ENCODE measurements at places on chromosomes 3 and 15. TPM values are rescaled to one million over a fixed set of nuclear protein-coding genes. Genes with fewer than 3 reads are reported as not detected.

DNA sequence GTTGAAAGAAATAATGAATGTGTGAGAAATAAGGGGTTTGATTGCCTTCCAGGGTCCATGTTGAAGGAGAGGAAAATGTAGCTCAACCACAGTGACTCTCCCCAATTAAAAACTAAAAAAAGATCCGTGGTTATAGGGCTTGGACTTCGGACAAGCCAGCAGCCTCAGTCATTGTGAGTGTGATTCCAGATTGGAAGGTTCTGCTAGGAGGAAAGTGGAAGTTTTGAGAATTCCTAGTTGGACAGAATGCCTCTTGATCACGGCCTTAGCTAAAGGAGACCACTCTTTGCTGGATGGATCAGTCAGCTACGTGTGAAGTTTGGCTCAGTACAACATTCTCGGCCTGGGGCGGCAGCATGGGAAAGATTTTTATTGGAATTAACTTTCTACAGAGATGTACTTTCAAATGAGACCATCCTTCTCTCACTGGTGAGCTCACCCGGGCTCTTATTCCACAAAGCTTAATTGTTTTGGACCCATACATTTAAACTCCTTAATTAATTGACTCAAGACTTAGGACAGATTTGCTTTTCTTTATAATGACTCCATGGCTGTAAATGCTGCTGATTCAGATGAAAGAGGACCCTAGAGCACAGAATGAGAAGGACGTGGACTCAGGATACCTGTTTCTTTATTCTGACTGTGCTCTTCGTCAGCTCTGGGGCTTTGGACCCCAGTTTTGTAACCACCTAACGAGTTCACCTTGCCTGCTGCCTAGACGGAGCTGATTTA lies 27.5 kb downstream of the FLNB start:
- no peak for DNase-seq

Gene ROPN1
- not detected for total RNA-seq

Gene ITIH1
- total RNA-seq = not detected

GRCh38 chr15:83926116-83926515 lies 272.2 kb downstream of the ADAMTSL3 start:
- DNase-seq = no peak

Gene EBLN2
- 5.1 TPM for total RNA-seq

DNA sequence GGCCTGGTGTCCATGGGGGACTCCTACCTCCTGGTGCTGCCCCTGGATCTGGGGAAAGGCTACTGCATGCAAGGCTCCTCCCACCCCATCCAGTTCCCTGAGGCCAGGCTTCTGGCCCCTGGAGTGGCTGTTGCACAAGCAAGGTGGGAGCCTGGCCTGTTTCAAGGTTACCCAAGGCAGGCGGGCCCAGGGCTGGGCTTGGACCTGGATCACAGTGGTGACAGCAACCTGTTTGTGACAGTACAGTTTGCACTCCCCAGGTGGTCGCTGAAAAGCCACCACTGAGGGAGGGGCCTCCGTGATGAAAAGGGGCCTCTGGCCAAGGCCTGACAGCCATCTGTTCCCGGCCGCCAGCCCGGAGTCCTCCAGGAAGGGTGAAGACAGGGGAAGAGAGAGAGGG lies 14.4 kb upstream of the KY start:
- DNase-seq = no peak

GRCh38 chr3:124229836-124230235 lies 237.9 kb upstream of the ROPN1 start:
- DNase-seq = peak; percentile 54

GRCh38 chr3:190193210-190193609 lies 72.5 kb upstream of the P3H2 start:
- DNase-seq = no peak

Gene SCN11A
- total RNA-seq = 0.18 TPM

DNA sequence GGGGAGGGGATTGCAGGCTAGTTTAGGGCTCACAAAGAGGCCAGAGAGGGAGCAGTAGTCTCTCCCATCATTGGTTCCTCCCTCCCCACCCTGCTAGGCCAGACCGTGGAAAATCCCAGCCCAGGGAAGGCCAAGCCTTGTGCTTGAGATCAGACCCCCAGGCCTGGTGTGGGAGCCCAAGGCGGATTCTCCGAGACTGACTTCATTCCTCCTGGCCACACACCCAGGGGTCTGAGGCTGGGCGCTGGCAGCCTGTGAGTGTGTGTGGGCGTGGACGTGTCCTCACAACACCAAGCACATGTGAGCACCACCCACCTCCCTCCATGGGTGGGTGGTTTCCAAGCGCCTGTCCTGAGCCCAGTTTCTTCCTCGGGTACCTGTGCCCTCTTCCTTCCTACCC lies 4.1 kb downstream of the LOXL1 start:
- DNase-seq = peak; percentile 92

DNA sequence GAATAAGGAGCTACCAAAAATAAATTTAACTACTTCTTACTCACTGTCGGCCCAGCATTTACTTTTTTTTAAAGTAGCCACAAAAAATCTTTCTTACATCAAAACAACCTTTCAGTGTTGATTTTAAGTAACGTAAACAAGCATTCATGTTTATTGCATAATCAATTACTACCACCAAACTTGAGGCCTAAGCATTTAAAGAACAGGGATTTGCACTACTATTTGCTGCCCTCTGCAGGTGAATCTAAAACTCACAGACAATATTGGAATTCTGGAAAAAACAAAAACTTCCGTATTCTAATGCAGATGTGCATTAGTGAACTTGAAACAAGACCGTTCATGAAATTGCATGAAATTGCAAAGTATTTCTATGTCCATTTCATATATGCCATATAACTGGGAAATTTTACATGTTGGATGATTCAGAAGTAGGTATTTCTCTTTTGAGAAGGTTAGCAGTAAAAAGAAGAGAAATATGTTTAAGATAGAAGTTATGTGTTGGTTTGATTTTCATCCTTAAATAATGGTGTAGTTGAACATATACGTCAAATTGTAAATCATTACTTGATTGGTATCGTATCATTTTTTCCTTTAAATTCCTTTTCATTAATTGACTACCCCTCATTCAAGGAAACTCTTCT lies 55.6 kb downstream of the CGGBP1 start:
- DNase-seq = no peak

DNA sequence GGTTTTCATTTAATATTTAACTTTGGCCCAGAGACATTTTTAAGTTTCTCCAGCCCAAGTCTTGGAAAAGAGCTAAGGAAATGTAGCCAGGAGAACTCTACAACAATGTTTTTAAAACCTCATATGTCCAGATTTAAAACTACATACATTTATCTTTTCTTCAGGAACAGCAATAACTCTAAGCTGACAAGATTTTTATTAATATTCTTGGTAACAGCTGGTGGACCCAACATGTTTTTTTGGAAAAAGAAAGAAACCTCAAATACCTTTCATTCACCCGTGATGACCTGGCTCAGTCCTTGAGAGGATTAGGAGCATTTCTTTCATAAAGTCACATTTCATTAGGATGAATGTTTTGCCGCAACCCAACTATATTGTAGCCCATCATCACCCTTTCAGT lies 50.4 kb upstream of the CMSS1 start:
- DNase-seq = no peak

- DNase-seq = no peak
These were observed 1055.8 kb upstream of the CADM2 start for GRCh38 chr3:83902787-83903533.

DNA sequence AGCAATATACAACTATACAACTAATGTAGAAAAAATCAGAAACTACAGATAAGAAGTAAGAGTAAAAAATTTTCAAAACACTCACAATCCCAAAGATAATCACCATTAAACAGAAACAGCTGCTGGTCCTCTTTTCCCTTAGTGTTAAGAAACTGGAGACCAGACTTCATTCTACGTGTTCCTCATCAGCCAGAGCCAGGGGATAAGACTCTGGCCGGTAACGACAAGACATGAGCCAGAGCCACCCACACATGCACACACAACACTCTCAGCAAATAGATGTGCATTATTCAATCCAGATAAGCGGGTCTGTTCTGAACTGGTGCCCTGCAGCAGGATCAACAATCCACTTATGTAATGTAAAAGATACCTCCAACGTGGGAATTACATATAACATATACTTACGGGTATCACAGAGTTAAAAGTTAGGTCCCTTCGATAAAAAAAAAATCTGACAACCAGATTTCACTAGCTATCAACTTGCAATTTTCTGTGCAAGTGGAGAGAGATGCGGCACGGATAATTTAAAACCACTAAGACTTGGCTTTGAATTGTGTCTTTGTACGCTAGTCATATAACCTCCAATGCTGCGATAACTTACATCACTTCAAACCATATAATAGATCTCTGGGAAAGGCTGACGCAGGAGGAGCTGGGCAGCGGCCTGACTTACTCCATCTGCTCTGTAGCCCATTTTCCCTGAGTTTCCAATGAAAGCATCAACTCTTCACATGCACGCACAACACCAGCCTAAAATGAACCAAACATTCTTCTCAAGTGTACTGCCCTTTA lies 17.8 kb downstream of the PRICKLE2 start:
- no peak for DNase-seq

Gene GJD2
- total RNA-seq = not detected

Gene SH2D7
- not detected for total RNA-seq

DNA sequence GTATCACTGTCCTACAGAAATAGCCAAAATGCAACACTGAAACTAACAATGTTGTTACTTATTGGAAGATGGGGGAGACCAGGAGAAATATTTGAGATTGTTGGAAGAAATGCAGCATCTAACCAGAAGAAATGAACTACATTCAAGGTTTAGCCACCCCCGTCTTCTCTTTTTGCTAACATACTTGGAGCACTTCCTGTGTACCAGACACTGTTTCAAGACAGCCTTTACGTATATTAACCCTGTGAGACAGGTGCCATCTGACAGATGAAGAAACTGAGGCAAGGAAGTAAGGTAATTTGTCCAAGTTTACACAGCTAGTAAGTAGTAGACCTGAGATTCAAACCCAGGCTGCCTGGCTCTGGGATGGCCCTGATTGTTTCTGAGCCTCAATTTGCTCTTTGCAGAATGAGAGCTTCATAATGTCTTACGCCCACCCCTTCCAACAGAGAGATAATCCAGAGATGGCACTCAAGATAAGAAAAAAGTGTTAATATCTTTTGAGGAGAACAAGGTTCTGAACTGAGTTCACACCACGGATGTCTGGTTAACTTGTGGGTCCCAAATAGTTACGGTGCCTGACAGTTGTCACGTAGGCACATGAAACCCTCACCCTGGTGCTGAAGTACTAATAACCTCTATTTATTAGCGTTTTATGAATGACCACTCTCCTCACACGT lies 26.1 kb downstream of the RASGRP1 start:
- DNase-seq = no peak

DNA sequence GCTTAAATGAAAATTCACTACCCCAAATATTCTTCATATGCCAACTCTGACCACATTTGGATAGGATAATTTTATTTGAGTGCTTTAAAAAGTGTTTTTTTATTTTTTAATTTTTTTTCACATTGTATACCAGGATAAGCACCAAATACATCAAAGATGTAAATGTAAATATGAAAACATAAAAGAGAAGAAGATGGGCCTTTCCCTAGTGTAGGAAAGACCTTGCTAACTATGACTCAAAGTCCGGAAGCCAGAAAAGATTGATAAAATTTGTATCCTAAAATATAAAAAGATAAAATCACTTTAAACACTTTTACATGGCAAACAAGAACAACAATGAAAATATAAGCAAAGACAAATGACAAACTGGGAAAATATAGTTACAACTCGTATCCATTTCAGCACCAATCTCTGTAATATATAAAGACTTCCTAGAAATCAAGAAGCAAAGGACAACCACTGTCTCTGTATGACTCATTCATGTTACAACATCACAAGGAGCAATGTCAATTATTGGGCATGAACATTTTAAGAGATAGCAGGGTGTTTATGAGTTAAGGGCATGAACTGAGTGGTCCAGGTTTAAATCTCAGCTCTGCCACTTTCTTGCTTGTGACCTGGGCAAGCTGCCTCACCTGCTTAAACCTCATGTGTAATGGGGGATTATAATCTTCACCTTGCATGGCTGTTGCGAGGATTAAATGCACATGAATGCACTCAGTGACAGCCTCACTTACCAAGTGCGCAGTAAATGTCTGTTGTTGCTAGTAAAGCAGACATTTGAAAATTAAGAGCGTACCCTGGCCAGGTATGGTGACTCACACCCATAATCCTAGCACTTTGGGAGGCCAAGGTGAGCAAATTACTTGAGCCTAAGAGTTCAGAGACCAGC lies 25.3 kb upstream of the ARHGEF3 start:
- DNase-seq = no peak

Gene RLBP1
- not detected for total RNA-seq

- no peak for DNase-seq
These were observed 311.6 kb downstream of the EPHA6 start for GRCh38 chr3:97125902-97126499.

- DNase-seq = no peak
These were observed 5.2 kb upstream of the C3orf85 start for GRCh38 chr3:109131276-109131675.

GRCh38 chr3:34323517-34323916 lies 525.1 kb downstream of the PDCD6IP start:
- DNase-seq = no peak

- DNase-seq = no peak
These were observed 97.1 kb upstream of the SNRPA1 start for GRCh38 chr15:101391981-101392640.

DNA sequence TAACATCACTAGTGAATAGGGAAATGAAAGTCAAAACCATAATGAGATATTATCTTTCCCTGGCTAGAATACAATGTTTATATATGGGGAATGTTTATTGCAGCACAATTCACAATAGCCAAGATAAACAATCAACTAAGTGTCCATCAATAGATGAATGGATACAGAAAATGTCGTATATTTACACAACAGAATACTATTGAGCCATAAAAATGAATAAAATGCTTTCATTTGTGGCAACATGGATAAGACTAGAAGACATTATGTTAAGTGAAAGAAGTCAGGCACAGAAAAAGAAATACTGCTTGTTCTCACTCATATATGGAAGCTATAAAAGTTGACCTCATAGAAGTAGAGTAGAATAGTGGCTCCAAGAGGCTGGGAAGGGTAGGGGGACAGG lies 65.2 kb downstream of the SLC9C1 start:
- DNase-seq = no peak

Gene POPDC2
- 2.4 TPM for total RNA-seq

- no peak for DNase-seq
These were observed 16.6 kb downstream of the ZNF592 start for GRCh38 chr15:84764989-84765388.

- DNase-seq = no peak
These were observed at the start of gene TBC1D2B for GRCh38 chr15:78077053-78077870. Gene TBC1D2B (minus strand): TSS chr15:78077711. CDS start chr15:78077652, 59 bp downstream.

- DNase-seq = no peak
These were observed 10.6 kb upstream of the KIF23 start for GRCh38 chr15:69403594-69403993.
